ENCODE measurements at places on chromosomes 7 and 10.

- DNase-seq: no peak
Observed at GRCh38 chr10:117246997-117247671, 6.2 kb downstream of the SLC18A2 start.

- peak; percentile 89 for DNase-seq
Observed at GRCh38 chr7:54773472-54774399, 14.7 kb upstream of the SEC61G start.

DNA sequence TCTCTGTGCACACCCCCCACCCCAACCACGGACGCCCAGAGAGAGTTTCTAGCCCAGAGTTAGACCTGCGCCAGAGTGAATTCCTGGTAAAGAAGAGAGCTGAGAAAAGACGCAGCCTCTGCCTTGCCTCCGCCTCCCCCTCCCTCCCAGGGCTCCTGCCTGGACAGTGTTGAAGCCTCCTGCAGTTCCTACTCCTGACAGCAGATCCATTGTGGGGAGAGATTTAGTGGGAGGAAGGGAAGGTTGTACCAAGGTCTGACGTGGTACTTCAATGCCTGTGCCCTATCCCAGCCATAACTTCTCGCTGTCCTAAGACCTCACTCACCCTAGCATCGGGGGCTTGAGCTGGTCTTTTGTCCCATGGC, 952 bp downstream of the SRRM3 start:
- peak; percentile 12 for DNase-seq

- no peak for DNase-seq
Observed at GRCh38 chr7:143396625-143397556, 11.8 kb downstream of the EPHA1 start.

DNA sequence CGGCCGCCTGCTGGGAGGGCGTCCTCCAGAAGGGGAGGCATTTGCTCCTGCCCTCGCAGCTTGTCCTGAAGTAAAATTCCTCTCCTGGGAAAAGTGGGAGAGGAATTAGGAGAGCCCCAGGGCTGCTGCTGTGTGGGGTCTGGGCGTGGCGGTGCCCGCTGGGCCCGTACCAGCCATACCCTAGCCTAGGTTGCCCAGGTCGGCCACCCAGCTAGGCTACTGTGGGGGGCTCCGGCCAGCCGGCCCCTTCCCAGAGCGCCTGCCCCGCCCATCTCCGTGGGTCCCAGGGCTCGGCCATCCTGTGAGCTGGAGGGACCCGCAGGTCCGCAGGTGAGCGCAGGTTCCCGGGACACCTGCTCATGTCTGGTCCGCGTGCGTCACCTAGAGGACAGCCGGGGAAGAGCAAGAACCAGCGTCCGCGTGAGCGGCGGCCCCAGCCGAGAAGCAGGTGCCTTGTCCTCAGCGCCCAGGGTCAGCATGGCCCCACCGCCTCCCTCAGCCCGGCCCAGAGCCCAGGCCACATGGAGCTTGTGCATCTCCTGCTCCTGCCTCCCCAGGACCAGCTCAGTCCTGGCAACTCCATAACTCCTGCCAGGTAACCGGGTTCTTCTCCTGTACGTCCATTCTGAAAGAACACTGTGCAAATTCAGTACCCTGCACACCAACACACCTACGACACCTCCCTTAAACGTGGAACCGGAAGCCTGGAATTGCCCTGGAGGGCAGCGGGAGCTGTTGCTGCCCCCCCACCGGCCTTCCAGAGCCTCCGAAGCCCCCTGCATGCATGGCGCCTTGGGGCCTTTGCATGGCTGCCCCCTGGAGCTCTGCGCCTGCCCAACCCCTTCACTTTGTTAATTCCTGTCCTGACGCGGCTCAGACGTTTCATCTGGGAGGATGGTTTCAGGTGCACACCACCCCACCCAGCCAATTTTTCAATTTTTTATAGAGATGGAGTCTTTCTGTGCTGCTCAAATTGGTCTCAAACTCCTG, 22.8 kb upstream of the FOXL3 start:
- peak; percentile 45 for DNase-seq

DNA sequence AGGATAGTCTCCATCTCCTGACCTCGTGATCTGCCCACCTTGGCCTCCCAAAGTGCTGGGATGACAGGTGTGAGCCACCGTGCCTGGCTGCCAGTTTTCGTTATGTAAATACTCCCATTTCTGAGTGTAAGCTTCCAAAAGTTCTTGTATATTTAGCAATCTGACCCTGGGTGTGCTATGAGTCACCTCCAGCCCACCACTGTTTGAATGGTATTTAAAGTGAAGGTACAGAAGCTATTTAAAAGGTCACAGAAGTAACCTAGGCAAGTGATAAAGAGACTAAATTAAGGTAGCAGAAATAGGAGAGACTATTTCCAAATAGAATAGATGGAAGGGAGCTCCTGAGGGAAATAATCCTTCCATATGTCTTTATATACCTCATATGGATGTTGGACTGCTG, 3.9 kb upstream of the ANKRD7 start:
- no peak for DNase-seq

DNA sequence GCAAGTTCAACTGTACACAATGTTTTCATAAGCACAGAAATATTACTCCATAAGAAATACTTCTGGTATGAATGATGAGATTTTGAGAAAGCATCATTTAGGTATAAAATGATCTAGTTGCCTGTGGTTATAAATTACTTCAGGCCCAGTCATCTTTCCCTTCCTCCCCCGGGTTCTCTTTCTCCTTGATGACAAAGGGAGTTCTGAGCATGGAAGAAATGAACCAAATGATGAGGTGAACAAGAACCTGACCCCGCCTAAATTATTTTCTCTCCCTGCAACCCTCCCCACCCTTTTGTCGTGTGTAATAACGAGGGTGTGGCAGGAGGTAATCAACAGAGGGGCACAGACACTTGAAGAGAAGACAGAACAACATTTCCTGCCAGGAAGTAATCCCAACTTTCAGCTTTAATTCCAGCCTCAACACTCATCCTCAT, 319.6 kb upstream of the SP8 start:
- no peak for DNase-seq
